ENCODE measurements at places on chromosomes 13 and 19.

DNA sequence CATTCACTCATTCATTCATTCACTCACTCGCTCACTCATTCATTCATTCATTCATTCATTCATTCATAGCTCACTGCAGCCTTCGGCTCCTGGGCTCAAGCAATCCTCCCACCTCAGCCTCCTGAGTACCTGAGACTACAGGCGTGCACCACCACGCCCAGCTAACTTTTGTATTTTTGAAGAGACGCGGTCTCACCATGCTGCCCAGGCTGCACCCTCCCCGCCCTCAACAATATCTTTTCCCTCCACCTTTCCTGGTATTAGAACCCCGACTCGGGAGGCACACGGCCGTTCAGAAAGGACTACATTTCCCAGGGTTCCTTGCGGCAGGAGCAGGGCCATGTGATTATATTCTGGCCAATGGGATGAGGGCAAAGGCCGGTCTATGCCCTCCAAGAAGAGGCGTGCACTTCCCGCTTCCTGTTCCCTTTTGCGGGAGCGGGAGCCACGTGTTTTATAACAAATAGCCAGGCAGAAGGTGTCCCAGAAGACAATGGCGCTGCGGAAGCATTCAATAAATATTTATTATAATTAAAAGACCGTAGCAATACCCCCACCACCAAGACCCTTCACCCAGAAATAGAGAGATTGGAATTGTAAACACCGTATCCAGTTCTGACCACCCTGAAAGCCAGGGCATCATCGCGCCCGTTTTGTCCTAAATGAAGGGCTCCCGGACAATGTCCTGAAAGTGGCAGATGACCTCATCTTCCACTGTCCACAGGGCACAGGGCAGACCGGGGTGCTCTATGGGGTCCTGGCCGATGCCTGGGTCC is 15.9 kb downstream of the TICAM1 start:
- DNase-seq = peak; percentile 78

DNA sequence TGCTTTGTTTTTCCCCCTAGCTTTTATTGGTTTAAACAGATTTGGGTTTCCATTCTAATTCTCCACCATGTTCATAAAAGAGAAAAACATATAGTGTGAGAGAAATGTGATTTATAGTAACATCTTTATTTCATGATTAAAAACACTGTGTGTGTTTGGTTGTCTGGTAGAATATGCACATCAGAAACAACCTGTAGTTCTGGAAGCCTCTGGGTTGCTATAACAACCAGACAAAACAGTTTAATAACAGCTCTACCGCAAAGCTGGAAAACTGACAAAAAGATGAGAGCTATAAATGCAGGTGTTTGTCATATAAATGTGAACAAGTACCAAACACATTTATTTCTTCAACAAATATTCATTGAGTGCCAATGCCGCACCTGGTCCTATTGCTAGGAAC is 9.8 kb downstream of the KBTBD6 start:
- DNase-seq = no peak

DNA sequence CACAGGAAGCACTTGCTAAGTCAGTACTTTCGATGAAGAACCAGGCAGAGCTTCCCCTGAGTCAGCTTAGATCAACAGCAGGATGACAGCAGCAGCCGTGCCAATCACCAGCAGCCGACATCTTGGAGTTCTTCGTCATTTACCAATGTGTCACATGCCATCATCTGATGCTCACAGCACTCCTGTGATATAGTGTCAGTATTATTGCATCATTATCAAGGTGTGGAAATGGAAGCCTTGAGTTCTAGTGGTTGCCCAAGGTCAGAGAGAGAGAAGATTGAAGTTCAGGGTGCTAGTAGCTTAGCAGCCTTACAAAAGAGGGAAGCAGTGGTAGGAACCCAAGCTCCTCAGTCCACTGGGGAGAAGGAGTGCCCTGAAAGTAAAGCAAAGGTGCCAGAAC is 331.5 kb downstream of the ZNF536 start:
- no peak for DNase-seq

DNA sequence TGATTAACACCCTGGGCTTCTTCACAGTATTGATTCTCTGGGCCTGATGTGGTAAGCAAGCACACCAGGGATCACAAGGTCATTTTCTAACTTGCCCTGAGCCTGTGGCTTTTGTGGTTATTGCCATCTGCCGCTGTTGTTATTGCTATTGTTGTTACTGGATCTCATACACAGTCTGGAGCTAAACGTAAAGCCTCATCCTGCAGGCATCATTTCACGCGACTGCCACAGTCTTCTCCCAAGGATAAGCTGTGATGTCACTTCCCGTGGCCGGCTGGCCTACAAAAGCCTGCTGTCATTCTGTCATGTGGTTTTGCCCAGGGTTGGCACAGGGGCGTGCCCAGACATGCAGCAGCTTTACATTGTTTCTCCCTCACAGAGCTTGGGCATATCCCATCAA is 154.0 kb upstream of the GPR12 start:
- DNase-seq = peak; percentile 60

DNA sequence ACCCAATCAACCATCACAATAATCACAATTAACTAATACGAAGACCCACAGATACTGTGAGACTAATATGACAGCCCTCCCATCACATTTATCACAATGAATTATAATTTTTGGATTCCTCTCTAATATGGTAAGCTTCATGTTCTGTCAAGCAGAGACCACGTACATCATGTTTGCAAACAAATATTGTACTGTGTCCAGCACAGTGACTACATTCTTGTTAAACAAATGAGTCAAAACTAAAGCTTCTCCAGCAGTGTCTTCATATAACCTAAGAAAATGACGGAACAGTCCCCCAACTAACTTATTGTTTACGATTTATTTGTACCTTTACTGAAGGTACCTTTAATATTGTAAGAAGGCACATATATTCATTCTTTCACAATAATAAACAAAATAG is 292.6 kb downstream of the ENOX1 start:
- DNase-seq = no peak

DNA sequence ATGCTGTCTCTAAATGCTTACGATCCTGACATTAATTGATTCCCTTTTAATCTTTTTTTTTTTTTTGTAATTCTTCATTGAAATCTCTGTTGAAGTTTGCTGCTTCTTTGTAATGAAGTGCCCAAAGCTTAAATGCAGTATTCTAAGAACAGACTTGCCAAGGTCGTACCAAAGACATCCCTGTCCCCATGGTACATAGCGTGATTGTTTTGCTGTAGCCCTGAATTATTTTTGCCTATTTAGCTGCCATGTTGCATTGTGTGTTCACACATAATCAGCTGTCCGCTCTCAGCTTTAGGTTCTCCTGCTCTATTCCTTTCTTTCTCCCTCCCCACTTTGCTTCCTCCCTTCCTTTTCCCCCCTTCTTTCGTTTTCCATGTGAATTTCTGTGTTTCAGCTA is 21.1 kb downstream of the FGF9 start:
- DNase-seq = no peak

GRCh38 chr13:112859817-112860190 is 109.2 kb upstream of the MCF2L start:
- no peak for DNase-seq

GRCh38 chr13:33958964-33959363 is 141.0 kb downstream of the RFC3 start:
- no peak for DNase-seq

- DNase-seq = no peak
Observed at GRCh38 chr13:31172001-31172400, 10.3 kb upstream of the HSPH1 start.

GRCh38 chr13:28653111-28653510 is 5.8 kb upstream of the POMP start:
- DNase-seq = no peak

GRCh38 chr19:15264933-15265206 is 32.6 kb upstream of the EPHX3 start:
- no peak for DNase-seq

DNA sequence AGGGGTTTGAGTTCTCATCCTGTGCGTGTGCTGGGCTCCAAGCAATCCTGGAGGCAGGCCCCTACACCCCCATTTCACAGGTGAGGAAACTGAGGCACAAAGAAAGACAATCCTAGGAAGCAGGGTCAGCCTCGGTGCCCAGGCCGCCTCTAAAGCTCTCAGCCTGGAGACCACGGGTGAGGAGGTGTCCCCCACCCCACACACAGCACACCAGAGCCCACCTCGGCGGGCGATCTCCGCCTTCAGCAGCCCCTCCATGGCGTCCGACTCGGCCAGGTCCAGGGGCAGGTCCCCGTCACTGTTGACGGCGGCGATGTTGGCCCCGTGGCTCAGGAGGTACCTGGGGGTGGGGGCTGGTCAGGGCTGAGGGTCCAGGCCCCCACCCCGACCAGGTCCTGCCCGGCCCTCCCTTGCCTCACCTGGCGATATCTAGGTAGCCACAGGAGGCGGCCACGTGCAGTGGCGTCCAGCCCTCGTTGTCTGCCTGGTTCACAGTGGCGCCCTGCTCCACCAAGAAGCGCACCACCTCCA is 5.1 kb downstream of the PPP1R12C start:
- no peak for DNase-seq

DNA sequence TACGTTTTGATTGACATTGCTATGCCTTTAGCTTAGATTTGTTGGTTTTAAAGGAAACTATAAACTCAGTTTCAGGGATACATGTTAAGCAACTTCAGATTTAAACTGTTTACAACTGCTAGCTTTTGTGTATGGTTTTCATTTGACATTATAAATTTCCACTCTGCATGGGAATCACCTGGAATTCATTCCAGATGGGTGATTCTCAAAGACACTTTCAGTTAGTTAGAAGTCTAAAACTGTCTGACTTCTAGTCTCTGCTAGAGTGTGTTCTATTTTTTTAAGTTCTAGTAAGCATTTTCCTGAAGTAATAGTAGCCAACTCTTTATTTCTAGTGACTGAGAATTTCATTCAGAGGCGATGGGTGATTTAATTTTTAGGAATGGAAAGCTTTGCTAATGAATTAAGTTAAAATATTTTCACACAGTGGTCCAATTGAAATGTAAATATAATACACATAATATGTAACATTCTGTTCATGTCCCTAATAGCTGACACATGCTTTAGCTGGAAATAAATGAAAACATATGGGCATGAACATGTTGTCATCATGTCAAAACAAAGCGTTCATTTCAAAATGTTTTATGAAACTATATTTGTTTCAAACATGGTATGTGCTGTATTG is 58.3 kb upstream of the CSNK1A1L start:
- DNase-seq = no peak

DNA sequence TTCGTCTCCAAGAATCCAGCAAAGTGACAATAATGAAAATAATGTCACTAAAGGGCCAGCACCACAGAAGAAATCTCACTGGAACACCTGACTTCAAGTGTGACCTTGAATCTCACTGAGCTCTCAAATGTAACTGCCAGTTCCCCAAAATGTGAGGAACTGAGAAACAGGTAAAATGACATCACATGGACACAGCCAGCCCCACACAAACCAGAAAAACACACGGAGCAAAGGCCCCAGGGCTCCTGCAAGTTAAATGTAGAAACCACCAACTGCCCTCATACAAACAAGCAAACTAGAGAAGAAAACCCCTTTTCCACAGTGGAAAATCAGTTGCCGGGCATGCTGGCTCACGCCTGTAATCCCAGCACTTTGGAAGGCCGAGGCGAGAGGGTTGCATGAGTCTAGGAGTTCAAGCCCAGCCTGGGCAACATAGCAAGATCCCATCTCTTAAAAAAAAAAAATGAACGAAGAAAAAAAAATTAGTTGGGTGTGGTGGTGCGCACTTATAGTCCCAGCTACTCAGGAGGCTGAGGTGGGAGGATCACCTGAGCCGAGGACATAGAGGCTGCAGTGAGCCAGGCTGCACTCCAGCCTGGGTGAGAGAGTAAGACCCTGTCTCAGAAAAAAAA is 8.7 kb upstream of the KANK2 start:
- DNase-seq = no peak

GRCh38 chr13:110201114-110201513 is 105.8 kb downstream of the COL4A1 start:
- no peak for DNase-seq

GRCh38 chr13:112079696-112080095 is 12.7 kb downstream of the SOX1 start:
- DNase-seq = no peak

- no peak for DNase-seq
Observed at GRCh38 chr19:38870612-38871011, 7.5 kb downstream of the RINL start.

DNA sequence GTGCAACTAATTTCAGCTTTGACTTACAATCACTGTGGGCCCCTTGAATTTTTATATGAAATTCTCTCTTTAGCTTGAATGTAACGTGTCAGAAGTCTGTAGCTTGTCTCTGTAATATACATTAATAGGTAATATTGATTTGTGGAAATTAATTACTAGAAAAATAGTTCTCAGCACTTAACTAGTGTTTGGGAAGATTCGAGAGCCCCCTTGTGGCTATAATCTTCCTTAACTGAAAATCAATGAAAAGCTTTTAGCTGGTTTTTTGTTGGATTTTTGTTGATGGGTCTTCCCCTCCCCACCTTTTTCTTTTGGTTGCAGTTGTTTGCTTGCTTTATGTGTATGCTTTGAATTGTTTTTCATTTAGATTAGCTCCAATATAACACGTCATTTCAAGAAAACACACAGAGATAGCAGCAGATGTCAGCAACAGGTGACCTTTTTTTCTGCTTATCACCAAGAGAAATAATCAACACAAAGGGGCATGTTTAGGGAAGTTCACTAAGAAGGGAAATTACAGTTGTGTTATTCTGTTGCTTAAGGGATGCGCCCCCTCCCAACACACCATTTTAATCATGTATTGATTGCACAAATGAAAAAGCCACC is 176.8 kb downstream of the OXGR1 start:
- DNase-seq = no peak

DNA sequence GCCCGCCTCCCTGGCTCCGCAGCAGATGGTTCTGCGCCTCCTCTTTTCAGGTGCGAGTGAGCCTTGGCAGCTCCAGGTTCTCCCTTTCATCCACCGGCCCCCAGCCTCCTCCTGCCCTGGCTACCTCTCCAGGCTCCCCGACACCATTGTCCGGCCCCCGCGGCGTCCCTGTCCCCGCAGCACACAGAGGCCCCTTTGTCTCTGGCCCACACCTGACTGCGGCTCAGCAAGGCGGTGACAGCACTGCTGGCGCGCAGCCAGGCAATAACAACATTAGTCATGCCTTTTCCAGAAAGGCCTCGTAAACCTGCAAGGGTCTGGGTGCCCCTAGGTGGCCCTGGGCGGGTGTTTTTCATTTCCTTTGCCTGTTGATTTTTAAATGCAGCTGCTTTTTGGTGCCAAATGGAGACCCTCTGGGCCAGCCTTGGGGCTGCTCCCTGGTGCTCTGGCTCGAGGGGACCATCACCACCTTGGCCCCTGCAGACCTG is 73.2 kb upstream of the MEDAG start:
- DNase-seq = peak; percentile 62

GRCh38 chr13:47841151-47841550 is 159.9 kb downstream of the SUCLA2 start:
- no peak for DNase-seq

DNA sequence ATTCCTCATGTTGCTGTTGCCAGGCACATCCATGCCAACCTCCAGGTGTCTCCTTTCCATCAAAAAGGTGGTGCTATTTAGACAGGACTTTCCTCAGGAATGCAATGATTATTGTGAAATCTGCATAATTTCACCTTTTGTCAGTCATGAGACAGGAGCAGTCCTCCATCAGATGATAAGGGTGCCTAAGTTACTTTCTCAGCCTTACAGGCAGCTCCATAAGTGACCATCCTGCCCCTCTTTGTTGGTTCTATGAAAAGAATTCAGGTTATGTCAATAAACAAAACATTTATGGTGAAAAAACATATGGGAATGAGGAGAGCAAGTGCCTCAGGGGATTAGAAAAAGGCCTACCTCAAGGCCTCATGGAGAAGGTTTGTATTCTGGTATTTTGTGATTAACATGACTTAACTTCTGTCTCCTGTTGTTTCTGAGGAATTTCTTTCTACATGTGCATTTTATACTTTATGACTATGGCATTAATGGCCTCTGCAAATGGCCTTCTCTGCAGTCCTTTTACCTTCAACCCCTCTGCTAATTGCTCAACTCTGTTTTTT is 110.3 kb upstream of the DIAPH3 start:
- no peak for DNase-seq
